ENCODE measurements at places on chromosomes 3 and 15. TPM values are rescaled to one million over a fixed set of nuclear protein-coding genes. Genes with fewer than 3 reads are reported as not detected.

- peaks cover 2% of the 10 kb centered on the region for H3K36me3 ChIP-seq
- H3K27ac ChIP-seq: no peak overlapping the region
- peaks cover 29% of the 10 kb centered on the region for H3K4me1 ChIP-seq
Observed at GRCh38 chr3:98776140-98776493, 13.0 kb downstream of the ST3GAL6 start.

GRCh38 chr3:190169877-190170276 lies 49.2 kb upstream of the P3H2 start:
- no peak overlapping the region for H3K4me3 ChIP-seq
- H3K4me1 ChIP-seq: peaks cover 4% of the 10 kb centered on the region
- no peak overlapping the region for H3K27ac ChIP-seq
- no peaks in the 10 kb centered on the region for H3K36me3 ChIP-seq
- H3K27me3 ChIP-seq: no peaks in the 10 kb centered on the region

DNA sequence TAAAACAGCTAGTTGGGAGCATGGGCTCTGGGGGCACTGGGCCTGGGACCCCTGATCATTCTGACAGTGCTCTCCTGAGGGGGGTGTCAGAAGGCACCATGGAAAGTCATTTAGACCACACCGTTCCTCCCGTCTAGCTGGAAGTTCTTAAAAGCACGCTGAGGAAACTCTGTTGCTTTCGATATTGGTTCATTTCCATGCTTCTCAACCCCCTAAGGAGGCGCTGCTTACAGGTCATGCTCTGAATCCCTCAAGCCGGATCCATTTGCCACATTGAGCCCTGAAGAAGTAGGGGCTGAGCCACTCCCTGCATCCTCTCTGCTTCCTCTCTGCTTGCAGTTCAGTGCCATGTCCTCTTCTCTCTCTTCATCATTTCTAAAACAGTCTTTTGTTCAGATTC lies 187.2 kb downstream of the CACNA2D3 start:
- H3K4me1 ChIP-seq: peaks cover 9% of the 10 kb centered on the region
- no peak overlapping the region for H3K4me3 ChIP-seq
- DNase-seq: no peak
- H3K27me3 ChIP-seq: no peaks in the 10 kb centered on the region
- no peaks in the 10 kb centered on the region for H3K36me3 ChIP-seq

- no peak for DNase-seq
- H3K36me3 ChIP-seq: peaks cover 5% of the 10 kb centered on the region
- H3K4me3 ChIP-seq: no peak overlapping the region
- H3K4me1 ChIP-seq: no peaks in the 10 kb centered on the region
- no peaks in the 10 kb centered on the region for H3K27me3 ChIP-seq
Observed at GRCh38 chr3:134628884-134629283, 21.9 kb downstream of the KY start.

GRCh38 chr3:105904678-105905284 lies 36.0 kb upstream of the CBLB start:
- H3K4me3 ChIP-seq: no peak overlapping the region
- no peaks in the 10 kb centered on the region for H3K36me3 ChIP-seq
- H3K27me3 ChIP-seq: no peaks in the 10 kb centered on the region

DNA sequence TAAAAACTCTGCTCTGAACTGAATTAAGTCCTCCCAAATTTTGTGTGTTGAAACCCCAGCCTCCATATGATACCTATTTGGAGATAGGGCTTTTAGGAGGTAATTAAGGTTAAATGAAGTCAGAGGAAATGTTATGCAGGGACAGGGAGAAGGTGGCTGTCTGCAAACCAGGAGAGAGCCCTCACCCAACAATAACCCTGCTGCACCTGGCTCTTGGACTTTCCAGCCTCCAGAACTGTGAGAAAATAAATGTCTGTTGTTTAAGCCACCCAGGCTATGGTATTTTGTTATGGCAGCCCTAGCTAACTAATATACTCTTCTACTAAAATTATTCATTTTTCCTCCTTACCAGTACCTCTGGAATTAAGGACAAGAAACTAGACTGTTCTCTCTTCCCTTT lies 79.5 kb downstream of the MEIS2 start:
- peaks cover 57% of the 10 kb centered on the region for H3K4me1 ChIP-seq
- DNase-seq: no peak
- H3K27ac ChIP-seq: no peak overlapping the region
- H3K4me3 ChIP-seq: no peak overlapping the region
- H3K27me3 ChIP-seq: no peaks in the 10 kb centered on the region

GRCh38 chr3:114929971-114930732 lies 216.9 kb downstream of the ZBTB20 start:
- H3K4me1 ChIP-seq: no peaks in the 10 kb centered on the region
- H3K4me3 ChIP-seq: no peak overlapping the region
- no peak for DNase-seq
- no peaks in the 10 kb centered on the region for H3K27me3 ChIP-seq
- peaks cover 2% of the 10 kb centered on the region for H3K36me3 ChIP-seq

GRCh38 chr3:9508781-9509180 lies 44.8 kb downstream of the LHFPL4 start:
- H3K36me3 ChIP-seq: no peaks in the 10 kb centered on the region
- DNase-seq: no peak
- H3K27ac ChIP-seq: no peak overlapping the region
- no peaks in the 10 kb centered on the region for H3K4me1 ChIP-seq

DNA sequence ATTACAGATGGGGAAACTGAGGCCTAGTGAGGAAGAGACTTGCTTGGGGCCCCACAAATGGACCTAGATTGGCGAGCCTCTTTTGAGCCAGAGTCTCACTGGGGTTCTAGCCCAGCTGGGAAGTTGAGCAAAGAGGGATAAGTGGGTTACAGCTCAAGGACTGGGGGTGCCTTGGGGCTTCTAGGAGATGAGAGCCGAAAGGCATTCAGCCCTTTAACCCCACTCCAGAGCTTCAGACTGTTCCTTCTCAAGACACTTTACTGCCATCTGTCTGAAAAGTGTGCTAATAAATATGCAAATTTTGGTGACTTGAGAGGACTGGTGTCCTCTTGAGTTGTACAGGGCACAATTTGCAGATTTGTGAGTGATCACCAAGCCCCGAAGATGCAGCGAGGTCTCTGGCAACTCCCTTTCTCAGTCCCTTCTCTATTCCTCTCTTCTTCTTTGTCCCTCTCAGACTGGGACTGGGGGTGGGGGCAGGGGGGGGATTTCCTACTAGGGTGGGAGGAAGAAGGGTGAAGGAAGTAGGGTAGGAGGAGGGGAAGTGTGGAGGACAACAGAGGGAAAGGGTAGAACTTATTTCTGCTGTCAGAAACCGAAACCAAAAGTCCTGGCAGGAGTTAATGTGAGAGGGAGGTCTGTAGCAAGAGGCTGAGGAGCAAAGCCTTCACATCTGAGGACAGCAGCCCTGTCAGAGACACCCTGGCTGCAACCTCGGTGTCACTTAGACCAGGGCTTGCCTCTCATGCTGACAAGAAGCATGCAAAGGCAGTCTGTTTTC lies 16.2 kb upstream of the ANKDD1A start:
- H3K4me1 ChIP-seq: peaks cover 48% of the 10 kb centered on the region
- H3K36me3 ChIP-seq: no peaks in the 10 kb centered on the region
- peak overlapping the region; percentile 54 for H3K4me3 ChIP-seq
- DNase-seq: no peak
- no peaks in the 10 kb centered on the region for H3K27me3 ChIP-seq
- H3K27ac ChIP-seq: no peak overlapping the region

GRCh38 chr3:126355777-126356372 lies 1.3 kb downstream of the KLF15 start:
- H3K4me3 ChIP-seq: peak overlapping the region; percentile 98
- peak overlapping the region; percentile 98 for H3K27ac ChIP-seq
- peak; percentile 79 for DNase-seq
- no peaks in the 10 kb centered on the region for H3K36me3 ChIP-seq
- H3K4me1 ChIP-seq: peaks cover 22% of the 10 kb centered on the region

- H3K27ac ChIP-seq: no peak overlapping the region
- no peaks in the 10 kb centered on the region for H3K36me3 ChIP-seq
- no peaks in the 10 kb centered on the region for H3K4me1 ChIP-seq
- no peak for DNase-seq
- no peak overlapping the region for H3K4me3 ChIP-seq
Observed at GRCh38 chr3:27657404-27657803, 64.7 kb downstream of the EOMES start.

DNA sequence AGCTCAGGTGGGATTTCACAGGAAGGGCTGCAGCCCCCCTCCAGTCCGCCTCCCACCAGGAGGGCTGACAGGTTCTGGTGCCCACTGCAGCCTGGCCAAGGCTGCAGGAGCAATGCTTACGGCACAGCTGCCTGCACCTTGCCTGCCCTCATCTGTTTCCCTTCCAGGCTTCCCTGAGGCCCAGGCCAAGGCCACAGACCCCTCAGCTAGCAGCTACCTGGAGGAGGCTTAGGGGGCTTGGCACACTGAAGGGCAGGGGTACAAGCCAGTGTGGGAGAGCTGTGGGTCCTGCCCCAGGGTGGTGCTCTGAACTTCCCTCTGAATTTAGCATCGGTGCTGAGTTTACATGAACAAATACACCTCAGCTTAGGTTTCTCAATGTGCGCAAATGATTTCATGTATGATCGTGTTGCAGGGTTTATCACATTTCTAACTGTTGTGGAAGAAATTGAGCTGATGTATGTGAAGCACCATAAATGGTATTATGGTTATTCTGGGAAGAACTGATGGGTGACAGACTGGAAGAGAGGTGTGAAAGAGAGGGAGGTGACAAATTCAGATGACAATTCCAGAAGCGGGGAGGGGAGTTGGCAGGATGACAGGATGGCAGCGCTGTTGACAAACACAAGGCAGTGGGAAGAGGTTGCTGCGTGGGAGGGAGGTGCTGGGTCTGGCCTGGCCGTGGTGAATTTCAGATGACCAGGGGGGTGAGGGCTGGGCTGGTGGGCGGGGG lies 6.1 kb downstream of the RHCG start:
- H3K4me3 ChIP-seq: no peak overlapping the region
- no peaks in the 10 kb centered on the region for H3K4me1 ChIP-seq
- H3K27me3 ChIP-seq: peaks cover 66% of the 10 kb centered on the region
- DNase-seq: no peak
- no peak overlapping the region for H3K27ac ChIP-seq

DNA sequence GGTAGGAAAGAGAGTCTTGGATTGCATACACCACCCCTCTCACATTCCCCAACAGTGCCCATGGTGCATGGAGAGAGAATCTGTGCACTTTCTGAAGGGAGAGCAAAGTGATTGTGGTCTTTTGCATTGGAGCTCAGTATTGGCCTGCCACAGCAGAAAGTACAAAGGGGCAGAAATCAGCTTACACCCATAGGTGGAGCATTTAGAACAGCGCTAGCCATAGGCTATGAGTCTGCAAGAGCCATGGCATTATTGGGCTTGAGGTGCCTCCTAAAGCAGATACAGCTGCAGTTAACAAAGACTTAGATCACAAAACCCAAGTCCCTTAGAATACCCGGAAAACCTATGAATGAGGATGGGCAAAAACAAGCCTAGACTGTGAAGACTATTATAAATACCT lies 21.8 kb downstream of the SI start:
- H3K27ac ChIP-seq: no peak overlapping the region
- H3K4me1 ChIP-seq: no peaks in the 10 kb centered on the region
- no peak for DNase-seq
- H3K4me3 ChIP-seq: no peak overlapping the region
- H3K36me3 ChIP-seq: no peaks in the 10 kb centered on the region
- no peaks in the 10 kb centered on the region for H3K27me3 ChIP-seq

DNA sequence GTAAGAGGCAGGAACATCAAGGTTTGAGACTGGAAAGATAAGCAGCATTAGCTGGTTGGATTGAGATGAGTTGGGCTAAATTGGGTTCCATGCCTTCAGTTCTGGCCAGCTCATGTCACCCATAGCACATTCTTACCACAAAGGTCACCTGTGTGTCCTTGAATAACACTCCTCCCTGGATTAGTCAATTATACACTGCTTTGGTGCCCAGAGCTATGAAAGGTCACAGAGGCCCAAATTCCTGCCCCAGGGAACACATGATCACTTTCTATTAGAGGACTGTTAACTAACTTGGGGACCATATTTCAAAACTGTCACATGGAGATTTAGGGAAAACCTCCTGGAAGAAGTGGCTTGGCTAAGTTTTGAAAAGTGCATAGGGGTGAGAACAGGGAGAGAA lies 40.1 kb upstream of the XCR1 start:
- H3K36me3 ChIP-seq: peaks cover 3% of the 10 kb centered on the region
- peaks cover 9% of the 10 kb centered on the region for H3K27me3 ChIP-seq
- no peak overlapping the region for H3K27ac ChIP-seq
- no peak overlapping the region for H3K4me3 ChIP-seq
- no peak for DNase-seq

- H3K4me3 ChIP-seq: no peak overlapping the region
- H3K27ac ChIP-seq: no peak overlapping the region
- no peaks in the 10 kb centered on the region for H3K36me3 ChIP-seq
- DNase-seq: no peak
Observed at GRCh38 chr15:89448825-89449224, 47.6 kb downstream of the RHCG start.

- no peak for DNase-seq
- H3K27ac ChIP-seq: no peak overlapping the region
- no peaks in the 10 kb centered on the region for H3K27me3 ChIP-seq
- H3K4me3 ChIP-seq: no peak overlapping the region
Observed at GRCh38 chr3:184348057-184348382, 10.6 kb downstream of the FAM131A start.

GRCh38 chr3:45464336-45465170 lies 76.2 kb downstream of the LARS2 start:
- peak; percentile 19 for DNase-seq
- peaks cover 23% of the 10 kb centered on the region for H3K36me3 ChIP-seq
- H3K4me3 ChIP-seq: peak overlapping the region; percentile 12
- no peaks in the 10 kb centered on the region for H3K27me3 ChIP-seq
- H3K27ac ChIP-seq: no peak overlapping the region

DNA sequence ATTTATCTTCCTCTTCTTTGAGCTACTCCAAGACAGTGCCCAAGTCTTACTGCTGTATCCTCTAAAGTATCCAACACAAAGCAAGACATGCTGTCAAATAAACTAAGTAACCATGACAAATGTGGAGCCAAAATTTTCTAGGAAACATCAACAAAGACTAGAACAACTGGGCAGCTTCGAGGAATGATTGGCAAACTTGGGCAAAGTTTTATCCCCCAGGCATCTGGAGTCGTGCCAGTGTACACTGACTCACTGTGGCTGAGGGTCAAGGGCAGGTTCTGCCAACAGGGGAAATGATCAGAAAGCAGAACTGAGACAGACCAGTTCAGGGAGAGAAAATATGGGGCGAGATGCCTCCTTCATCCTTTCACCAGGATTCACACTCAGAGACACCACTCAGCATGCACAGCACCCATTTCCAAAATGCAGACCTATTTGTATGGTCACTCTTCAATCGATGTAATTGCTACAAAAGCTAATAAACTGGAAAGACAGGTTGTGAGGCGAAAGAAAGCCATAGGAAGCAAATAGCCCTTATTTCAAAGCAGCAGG lies 65.8 kb downstream of the MB21D2 start:
- DNase-seq: no peak
- H3K36me3 ChIP-seq: no peaks in the 10 kb centered on the region
- H3K27ac ChIP-seq: no peak overlapping the region
- H3K27me3 ChIP-seq: no peaks in the 10 kb centered on the region

GRCh38 chr3:42803414-42804105 lies 730 bp downstream of the HIGD1A start:
- H3K27me3 ChIP-seq: peaks cover 15% of the 10 kb centered on the region
- peaks cover 5% of the 10 kb centered on the region for H3K36me3 ChIP-seq
- DNase-seq: peak; percentile 16
- peak overlapping the region; percentile 99 for H3K27ac ChIP-seq
- peak overlapping the region; percentile 99 for H3K4me3 ChIP-seq
- H3K4me1 ChIP-seq: peaks cover 50% of the 10 kb centered on the region

TMC3 gene
- not detected for total RNA-seq

SKOR1 gene
- 0.49 TPM for total RNA-seq

SEMA5B gene
- 57.3 TPM for total RNA-seq

CFAP92 gene
- 8.8 TPM for total RNA-seq

GTF2E1 gene
- total RNA-seq: 34.3 TPM

CKMT1B gene
- total RNA-seq: 1.9 TPM

SLC15A2 gene
- total RNA-seq: 1.4 TPM

ITIH4 gene
- 6.3 TPM for total RNA-seq

ACTC1 gene
- total RNA-seq: 2.8 TPM

CEP152 gene
- 17.4 TPM for total RNA-seq

Data from neural crest cell (in vitro differentiated cells).